Activated T-helper 17 cell treated with anti-CD3 and anti-CD28 coated beads, Interleukin-2, amount 50 U/mL, for 72 hours (primary cell): ENCODE measurements at places on chromosomes 5 and 9. TPM values are rescaled to one million over a fixed set of nuclear protein-coding genes. Genes with fewer than 3 reads are reported as not detected.

The DMRTA1 gene
- 0.05 TPM for total RNA-seq

The CNTFR gene
- not detected for total RNA-seq

The PPP2R2B gene
- total RNA-seq: 1.0 TPM

The DPH7 gene
- total RNA-seq: 26.7 TPM

The ADAMTS13 gene
- total RNA-seq: 1.2 TPM

The EIF4EBP3 gene
- 11.8 TPM for total RNA-seq

The ADAMTS19 gene
- total RNA-seq: not detected

The PIP5KL1 gene
- total RNA-seq: 3.7 TPM

The SEC61B gene
- 80.0 TPM for total RNA-seq

The SNCAIP gene
- not detected for total RNA-seq

The AGXT2 gene
- not detected for total RNA-seq

The DRD1 gene
- not detected for total RNA-seq

The PDE4D gene
- 125 TPM for total RNA-seq

The SPATA9 gene
- not detected for total RNA-seq

The BHMT2 gene
- not detected for total RNA-seq

The LCN1 gene
- not detected for total RNA-seq

DNA sequence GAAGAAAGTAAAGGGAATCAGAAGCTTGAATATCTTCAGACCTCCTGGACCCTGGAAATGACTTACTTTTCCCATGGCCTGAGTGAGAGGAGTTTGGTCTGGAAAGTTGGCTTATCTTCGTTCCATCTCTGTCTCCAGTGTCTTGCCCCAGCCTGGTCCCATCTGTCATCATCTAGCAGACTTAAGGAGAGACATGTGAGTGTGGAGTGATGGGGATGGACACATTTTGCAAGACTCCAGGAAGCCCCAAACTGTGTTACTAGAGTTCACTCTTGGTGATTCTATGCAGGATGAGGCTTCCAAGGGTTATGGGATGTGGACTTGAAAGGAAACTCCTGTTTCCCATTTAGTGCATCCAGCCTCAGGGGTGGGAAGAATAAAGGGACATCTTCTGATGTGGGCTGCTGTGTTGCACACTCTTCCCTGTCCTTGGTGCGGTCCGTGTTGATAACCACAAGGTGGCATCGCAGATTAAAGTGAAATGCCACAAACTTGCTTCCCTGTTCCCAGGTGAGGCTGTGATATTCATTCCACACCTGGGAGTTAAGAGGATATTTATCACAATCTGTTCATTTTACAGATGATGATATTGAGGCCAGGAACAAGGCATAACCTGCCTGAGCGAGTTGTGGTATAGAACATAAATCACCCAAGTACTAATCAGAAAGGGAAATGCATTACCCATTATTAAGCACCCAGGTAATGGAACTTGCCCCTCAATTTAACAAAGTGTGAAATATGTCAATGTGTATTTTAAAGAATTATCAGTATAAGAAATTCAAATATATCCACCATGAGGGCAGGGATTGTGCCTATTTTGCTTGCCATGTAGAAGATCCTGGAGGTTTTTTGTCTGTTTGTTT, 269.9 kb upstream of the PAPPA start:
- no peak for ATAC-seq

GRCh38 chr9:93357649-93358048, 93.8 kb upstream of the FAM120A start:
- ATAC-seq: peak; percentile 97

GRCh38 chr9:96222132-96222531, 79.8 kb downstream of the HSD17B3 start:
- no peak for ATAC-seq

DNA sequence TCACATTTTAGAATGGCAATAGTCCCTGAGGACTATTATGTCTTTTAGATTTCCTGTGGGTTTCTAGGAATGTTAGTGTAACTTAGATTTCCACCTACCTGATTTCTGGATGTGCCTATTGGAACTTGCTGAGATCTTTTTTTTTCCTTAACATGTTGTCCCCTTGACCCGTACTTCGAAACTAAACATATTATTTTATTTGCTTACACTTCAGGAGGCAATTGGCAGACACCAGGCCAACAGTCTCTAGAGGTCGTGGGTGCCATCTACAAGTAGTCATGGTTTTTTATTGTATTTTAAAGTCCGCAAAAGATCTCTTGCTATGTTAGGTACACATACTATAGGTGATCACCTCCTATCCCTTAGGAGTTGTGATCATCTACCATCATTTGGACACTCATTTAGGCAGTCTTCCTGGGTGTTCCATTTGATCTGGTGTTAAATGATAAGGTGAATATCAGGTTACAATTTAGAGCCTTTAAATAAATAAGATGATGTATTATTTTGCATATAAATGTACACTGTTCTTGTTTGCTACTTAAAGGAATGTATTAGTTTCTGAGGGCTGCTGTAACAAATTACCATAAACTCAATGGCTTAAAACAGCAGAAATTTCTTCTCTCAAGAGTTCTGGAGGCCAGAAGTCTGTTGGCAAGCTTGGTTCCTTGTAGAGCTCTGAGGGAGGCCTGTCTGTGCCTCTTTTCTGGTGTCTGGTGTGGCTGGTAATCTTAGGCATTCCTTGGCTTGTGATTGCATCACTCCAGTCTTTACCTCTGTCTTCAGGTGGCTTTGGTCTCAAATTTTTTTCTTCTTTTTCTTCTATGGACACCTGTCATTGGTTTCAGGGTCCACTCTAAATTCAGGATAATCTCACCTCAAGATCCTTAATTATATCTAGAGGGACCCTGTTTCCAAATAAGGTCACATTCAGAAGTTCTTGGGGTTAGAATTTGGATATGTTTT, 64.8 kb downstream of the ZCCHC7 start:
- no peak for ATAC-seq

- ATAC-seq: no peak
Measured at GRCh38 chr9:74479711-74480110, 17.4 kb upstream of the RORB start.

GRCh38 chr5:138849439-138849838, 25.7 kb downstream of the LRRTM2 start:
- ATAC-seq: no peak

- ATAC-seq: no peak
Measured at GRCh38 chr5:5726401-5726800, 303.9 kb downstream of the ICE1 start.

DNA sequence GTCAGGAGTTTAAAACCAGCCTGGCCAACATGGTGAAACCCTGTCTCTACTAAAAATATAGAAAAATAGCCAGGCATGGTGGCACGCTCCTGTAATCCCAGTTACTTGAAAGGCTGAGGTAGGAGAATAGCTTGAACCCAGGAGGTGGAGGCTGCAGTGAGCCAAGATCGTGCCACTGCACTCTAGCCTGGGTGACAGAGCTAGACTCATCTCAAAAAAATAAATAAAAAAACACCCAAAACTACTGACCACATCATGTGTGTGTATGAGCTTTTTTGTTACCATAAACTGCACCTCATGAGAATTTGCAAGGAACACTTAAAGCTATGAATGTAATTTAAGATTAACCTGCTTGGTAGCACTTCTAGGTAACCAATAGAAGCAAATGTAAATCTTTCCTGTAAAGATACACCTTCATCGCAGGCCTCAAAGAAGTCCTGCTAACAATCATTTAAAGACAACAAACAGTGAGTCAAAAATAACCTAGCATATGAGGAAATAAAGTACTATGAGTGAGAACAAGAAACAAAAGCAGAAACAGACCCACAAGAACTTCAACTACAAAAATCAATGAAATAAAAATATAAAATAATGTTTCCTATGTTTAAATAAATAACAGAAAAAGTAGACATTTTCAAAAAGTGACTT, 13.0 kb downstream of the SLC38A9 start:
- no peak for ATAC-seq

DNA sequence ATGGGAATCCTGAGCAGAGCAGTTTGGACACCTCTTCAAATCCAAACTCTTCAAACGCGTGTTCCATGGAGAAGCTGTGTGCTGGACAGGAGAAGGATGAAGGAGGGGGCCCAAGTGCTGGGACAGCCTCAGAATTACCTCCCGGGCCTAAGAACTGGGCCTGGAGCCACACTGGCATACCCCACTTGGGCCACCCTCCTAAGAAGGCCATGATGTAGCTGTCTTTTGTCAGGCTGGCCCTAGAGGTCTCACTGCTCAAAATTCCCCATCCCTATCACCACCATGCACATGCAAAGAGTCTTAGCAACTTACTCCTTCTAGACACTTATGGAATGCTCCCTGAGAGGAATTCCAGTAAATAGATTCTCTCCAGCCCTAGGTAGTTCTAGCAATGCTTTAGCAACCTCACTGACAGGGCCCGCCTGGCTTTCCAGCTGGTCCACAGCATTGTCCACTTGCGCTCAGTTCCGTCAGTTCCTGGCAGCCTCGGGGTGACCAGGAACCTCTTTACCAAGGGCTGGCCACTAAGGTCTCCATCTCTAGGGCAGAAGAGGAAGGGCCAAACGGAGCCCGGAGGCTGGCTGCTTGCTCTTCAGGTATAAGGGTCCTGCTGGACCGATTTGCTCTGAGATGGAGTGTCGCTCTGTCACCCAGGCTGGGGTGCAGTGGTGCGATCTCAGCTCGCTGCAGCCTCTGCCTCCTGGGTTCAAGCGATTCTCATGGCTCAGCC, 75.3 kb downstream of the RGS3 start:
- ATAC-seq: no peak

DNA sequence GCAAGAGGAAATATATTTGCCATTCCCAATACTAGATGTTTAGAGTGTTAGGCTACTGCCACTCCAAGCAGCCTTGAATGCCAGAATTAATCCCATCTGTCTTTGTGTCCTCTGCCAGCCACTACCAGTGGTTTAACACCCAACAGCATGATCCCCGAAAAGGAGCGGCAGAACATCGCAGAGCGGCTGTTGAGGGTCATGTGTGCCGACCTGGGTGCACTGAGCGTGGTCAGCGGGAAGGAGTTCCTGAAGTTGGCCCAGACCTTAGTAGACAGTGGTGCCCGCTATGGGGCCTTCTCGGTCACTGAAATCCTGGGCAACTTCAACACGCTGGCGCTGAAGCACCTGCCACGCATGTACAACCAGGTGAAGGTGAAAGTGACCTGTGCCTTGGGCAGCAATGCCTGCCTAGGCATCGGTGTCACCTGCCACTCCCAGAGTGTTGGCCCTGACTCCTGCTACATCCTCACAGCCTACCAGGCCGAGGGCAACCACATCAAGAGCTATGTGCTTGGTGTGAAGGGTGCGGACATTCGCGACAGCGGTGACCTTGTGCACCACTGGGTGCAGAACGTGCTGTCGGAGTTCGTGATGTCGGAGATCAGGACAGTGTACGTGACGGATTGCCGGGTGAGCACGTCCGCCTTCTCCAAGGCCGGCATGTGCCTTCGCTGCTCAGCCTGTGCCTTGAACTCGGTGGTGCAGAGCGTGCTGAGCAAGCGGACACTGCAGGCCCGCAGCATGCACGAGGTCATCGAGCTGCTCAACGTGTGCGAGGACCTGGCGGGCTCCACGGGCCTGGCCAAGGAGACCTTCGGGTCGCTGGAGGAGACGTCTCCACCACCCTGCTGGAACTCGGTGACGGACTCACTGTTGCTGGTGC, 29.3 kb downstream of the AMBP start:
- no peak for ATAC-seq

GRCh38 chr5:133341915-133342710, 270.2 kb downstream of the FSTL4 start:
- no peak for ATAC-seq

GRCh38 chr5:18959535-18959934, 1028.5 kb downstream of the CDH18 start:
- ATAC-seq: no peak

- ATAC-seq: no peak
Measured at GRCh38 chr9:95434116-95435073, 82.4 kb downstream of the PTCH1 start.

DNA sequence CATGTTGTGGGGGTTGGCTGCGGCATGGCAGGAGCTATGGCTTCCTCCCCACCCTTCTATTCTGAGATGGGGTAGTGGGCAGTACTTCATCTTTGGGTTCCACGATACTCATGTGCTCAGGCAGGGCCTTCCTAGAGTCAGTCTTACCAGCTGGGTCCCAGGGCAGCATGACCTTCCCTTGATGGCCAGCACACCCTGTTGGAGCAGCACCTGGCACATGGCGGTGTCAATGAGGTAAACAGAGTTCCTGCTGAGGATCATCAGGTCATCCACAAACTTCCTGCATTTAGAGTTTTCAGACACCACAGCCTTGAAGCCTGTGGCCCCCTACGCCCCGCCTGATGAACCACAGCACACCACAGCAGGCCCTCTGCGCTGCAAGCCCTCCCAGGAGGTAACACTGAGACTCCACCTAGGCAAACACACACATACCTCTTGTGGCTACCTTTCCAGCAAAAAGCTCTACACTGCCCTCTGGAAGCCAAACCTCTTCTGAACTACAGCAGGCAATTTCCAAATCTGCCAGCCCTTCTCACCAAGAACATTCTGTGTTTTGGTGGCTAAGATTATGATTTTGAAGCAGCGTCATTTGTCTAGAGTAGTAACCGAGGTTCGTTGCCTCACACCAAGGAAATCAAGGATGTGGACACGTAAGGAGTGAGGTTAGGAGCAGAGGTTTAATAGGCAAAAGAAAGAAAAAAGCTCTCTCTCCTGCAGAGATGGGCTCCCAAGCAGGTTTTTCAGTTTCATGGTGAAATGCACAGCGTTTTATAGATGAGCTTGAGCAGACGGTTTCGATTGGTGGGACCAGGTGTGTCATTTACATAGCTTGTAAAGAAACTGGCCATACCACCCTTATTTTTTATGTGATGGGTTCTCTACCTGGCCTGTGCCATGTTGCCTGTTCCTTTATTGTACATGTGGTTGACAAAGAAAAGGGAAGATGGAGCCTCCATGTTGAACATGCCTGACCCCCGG, 20.3 kb upstream of the TMEM174 start:
- ATAC-seq: no peak

DNA sequence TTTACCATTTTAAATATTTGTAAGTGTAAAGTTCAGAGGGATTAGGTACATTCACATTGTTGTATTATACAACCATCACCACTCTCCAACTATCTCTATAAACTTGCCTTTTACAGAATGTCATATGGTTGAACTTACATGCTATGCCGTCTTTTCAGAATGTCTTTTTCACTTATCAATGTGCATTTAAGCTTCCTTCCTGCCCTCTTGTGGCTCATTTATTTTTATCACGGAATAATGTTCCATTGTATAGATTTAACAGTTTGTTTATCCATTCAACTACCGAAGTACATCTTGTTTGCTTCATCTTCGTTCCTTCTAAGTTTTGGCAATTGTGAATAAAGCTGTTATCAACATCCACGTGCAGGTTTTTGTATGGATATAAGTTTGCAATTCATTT, 133.3 kb upstream of the C6 start:
- ATAC-seq: no peak

GRCh38 chr5:1796371-1797102, 3.1 kb downstream of the MRPL36 start:
- no peak for ATAC-seq

- ATAC-seq: no peak
Measured at GRCh38 chr5:149217803-149218155, 53.9 kb upstream of the AFAP1L1 start.

- ATAC-seq: no peak
Measured at GRCh38 chr9:93468763-93469456, 15.5 kb upstream of the FAM120AOS start.

- peak; percentile 81 for ATAC-seq
Measured at GRCh38 chr9:2620919-2621721, 467 bp upstream of the VLDLR start.

- ATAC-seq: peak; percentile 82
Measured at GRCh38 chr9:84761137-84761808, 91.7 kb downstream of the NTRK2 start.
